Brain microvascular endothelial cell (primary cell): ENCODE measurements at places on chromosomes 6 and 20.

DNA sequence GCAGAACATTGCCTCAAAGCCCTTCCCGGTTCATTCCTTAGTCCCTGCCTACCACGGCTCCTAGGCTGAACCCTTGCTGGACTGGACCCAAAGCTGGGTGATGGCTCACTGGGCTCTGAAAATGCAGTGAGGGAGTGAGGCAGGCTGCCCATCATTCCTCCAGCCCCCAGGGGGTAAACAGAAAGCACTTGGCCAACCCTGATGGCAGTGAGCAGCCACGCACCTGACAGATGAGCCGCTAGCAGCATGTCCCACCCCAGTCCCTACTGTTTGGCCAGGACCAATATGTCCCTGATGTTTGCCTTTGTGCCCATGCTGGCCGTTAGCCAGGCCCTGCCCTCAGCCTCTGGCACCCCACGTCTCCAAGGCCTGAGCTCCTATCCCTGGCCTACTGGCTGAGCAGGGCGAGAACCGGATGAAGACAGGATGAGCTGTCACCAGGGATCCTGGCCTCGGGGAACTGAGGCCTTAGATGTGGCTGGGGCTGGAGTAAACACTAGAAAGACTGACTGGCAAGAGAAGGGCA, 19.4 kb upstream of the BAK1 start:
- no peak for DNase-seq

DNA sequence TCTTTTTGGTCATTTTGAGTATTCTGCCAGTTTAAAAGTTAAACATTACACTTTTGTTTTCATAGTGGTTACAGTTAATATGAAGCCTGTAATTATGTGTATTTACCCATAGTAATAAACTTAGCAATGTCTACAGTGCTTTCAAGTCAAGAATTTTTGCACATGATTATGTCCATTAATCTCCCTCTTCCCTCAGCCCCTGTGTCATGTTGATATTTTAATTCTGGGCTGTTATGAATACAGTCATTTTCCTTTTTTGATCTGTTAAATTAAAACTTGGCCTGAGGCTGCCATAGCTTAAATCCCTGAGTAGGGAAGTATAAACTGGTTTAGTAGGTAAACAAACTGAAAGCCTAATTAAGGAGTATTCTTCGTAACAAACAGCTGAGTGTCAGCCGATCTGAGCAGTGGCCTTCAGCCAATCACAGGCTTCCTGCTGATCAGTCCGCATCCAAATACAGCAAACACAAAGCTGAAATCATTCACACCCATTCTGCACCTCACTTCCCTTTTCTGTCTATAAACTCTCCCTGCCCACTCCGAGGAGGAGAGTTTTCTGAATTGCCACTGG, 9.5 kb upstream of the SFT2D1 start:
- no peak for DNase-seq

- DNase-seq: peak; percentile 20
Observed at GRCh38 chr6:28597924-28598722, 72.4 kb downstream of the GPX5 start.

- peak; percentile 45 for DNase-seq
Observed at GRCh38 chr20:61186771-61187472, 65.1 kb upstream of the CDH4 start.

- DNase-seq: no peak
Observed at GRCh38 chr6:47203266-47203937, 106.3 kb downstream of the TNFRSF21 start.
